HS-27A (cell line): ENCODE measurements at places on chromosomes 16 and 17.

DNA sequence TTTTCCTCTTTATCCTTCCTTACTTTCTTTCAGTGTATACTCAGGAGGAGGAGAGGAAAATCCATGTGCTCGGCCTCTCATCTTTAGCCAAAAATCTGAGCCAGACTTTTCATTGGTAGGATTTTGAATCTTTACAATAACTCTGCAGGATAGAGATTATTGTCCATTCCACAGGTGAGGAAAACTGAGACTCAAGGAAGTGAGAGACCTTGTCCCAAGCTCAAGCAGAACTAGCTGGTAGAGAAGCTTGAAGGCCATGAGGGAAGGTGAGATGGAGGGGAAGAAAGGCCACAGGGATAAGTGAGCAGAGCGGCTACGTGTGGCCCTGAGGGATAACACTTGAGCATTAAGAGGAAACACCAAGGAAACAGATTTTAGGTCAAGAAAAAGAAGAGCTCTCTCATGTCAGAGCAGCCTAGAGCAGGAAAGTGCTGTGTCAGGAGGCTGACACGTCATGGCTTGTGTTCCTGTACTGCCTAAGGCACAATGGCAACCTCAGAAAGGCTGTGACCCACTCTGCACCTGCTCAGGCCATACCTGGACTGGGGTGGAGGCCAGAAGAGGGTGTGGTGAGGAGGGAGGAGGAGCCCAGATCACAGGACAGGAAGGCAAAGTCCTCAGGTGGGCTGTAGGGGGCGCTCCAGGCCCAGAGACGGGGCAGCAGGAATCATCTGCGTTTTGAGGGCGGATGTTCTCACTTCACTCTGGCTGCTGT lies 11.9 kb downstream of the MT4 start:
- no peak for DNase-seq

DNA sequence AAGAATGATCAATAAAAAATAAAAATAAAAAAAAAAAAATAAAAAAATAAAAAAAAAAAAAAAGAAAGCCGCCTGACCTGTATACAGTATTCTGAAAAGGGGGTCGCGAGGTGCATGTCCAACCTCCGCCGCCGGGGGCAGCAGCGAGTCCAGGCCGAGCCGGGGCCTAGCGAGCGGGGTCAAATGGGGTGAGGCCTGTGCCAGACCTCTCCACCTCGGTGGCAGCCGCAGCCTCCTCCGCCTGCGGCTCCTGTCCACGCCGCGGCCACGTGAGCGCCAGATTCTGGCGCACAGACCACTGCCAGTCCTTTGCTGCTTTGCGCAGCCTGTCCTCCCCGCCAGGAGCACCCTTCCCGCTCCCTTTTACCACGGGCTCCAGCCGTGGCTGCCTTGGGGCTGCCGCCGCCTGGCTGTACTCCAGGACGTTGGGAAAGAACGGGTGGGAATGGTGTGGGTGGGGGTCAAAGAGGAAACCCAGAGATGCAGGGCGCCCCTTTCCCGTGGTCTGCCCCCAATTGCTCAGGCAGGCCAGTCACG lies 2.4 kb upstream of the BCKDK start:
- DNase-seq, result no peak

DNA sequence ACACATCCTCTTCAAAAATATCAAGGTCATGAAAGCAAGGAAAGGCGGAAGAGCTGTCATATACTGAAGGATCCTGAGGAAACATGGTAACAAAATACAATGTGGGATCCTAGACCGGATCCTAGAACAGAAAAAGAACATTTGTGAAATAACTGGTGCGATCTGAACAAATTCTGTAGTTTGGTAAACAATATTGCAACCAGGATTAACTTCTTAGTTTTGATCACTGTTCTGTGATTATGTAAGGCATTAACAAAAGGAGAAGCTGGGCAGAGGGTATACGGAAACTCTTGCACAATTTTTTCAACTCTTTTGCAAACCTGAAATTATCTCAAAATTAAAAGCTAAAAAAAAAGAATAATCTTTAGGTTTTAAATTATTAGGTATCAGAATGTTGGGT lies 109.7 kb downstream of the TRIM37 start:
- no peak for DNase-seq

GRCh38 chr17:17682737-17683680 lies 1.8 kb downstream of the RAI1 start:
- no peak for DNase-seq

DNA sequence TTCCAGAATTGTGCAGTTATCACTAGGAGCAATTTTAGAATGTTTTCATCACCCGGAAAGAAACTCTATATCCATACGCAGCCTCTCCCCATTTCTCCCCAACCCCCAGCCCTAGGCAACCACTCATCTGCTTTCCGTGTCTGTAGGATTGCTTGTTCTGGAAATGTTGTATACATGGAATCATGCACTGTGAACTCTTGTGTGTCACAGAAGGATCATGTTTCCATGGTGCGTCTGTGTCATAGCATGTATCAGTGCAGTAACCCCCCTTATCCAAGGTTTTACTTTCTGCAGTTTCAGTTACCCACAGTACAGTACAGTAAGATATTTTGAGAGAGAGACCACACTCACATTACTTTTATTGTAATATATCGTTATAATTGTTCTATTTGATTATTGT lies 299.4 kb downstream of the CPPED1 start:
- no peak for DNase-seq

GRCh38 chr17:5592382-5592781 lies 8.1 kb upstream of the NLRP1 start:
- DNase-seq, result no peak

- no peak for DNase-seq
Measured at GRCh38 chr16:85699628-85700027, 10.9 kb upstream of the GINS2 start.

DNA sequence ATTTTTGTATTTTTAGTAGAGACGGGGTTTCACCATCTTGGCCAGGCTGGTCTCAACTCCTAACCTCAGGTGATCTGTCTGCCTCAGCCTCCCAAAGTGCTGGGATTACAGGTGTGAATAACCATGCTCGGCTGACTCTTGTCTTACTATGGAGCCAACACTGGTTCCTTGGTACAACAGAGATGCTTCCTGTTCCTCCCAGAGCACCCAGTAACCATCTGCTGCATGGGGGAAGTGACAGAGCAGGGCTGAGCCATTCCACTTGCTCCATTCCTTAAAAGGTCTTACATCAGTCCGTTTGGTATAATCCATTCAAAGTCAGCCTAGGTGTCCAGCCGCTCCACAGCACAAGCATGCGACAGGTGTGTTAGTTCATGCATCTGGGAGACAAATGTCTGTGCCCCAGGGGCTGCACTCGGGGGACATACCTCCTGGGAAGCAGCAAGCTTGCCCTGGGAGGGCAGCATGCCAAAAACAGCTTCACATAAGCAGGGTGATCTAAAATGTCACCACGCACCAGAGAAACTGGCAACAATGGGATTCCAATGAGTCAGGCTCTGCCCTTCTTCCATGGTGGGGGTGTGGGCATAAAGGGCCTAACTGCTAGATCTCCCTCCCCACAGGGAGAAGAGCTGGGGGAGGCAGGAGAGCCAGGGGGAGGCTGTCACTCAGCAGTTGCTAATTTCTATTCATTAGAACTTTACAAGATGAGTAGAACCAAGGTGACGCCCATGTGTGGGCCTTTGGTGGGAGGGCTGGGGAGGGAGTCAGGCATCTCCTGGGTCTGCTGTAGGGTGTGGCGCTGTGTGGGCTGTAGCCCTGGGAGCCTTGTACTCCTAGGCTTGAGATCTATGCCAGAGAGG lies 35.5 kb downstream of the PIPOX start:
- DNase-seq, result peak; percentile 1

- DNase-seq, result no peak
Measured at GRCh38 chr16:84042879-84043485, 387 bp upstream of the SLC38A8 start.

- no peak for DNase-seq
Measured at GRCh38 chr17:42865638-42866094, 14.7 kb downstream of the AOC3 start.

GRCh38 chr17:19703106-19703827 lies 13.1 kb downstream of the SLC47A2 start:
- no peak for DNase-seq

- DNase-seq, result no peak
Measured at GRCh38 chr17:12269751-12270150, 249.1 kb downstream of the MAP2K4 start.

- no peak for DNase-seq
Measured at GRCh38 chr17:17514361-17514992, 18.3 kb upstream of the RASD1 start.

- DNase-seq, result no peak
Measured at GRCh38 chr17:40611840-40612474, 35.7 kb downstream of the SMARCE1 start.

DNA sequence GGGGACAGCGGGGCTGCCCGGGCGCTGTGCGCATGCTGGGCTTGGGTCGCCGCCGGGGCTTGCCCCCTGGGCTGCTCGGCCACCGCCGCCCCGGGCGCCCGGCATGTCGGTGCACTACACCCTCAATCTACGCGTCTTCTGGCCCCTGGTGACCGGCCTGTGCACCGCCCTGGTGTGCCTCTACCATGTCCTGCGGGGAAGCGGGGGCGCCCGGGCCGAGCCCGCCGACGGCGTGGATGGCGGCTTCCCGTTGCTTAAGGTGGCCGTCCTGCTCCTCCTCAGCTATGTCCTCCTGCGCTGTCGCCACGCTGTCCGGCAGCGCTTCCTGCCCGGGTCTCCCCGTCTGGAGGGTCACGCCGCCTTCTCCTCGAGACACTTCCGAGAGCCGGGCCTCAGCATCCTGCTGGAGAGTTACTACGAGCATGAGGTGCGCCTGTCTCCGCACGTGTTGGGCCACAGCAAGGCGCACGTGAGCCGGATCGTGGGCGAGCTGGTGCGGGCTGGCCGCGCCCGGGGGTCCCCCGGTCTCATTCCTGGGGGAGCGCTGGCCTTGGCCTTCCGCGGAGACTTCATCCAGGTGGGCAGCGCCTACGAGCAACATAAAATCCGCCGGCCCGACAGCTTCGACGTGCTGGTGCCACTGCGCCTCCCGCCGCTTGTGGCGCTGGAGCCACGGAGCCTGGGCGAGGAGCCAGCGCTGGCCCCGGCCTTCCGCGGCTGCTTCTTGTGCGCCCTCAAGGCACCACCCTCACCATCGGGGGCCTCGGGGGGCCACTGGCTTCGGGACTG lies 789 bp downstream of the ITPRIPL2 start:
- no peak for DNase-seq

- DNase-seq, result no peak
Measured at GRCh38 chr16:66045626-66046025, 320.9 kb upstream of the CDH5 start.

GRCh38 chr16:27232061-27232900 lies 29.0 kb downstream of the KDM8 start:
- DNase-seq, result no peak

DNA sequence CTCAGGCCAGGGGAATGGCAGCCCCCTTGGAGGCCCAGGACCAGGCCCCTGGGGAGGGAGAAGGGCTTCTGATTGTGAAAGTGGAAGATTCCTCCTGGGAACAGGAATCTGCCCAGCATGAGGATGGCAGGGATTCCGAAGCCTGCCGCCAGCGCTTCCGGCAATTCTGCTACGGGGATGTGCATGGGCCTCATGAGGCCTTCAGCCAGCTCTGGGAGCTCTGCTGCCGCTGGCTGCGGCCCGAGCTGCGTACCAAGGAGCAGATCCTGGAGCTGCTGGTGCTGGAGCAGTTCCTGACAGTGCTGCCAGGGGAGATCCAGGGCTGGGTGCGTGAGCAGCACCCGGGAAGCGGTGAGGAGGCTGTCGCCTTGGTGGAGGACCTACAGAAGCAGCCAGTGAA lies 2.4 kb downstream of the ZNF213 start:
- no peak for DNase-seq

DNA sequence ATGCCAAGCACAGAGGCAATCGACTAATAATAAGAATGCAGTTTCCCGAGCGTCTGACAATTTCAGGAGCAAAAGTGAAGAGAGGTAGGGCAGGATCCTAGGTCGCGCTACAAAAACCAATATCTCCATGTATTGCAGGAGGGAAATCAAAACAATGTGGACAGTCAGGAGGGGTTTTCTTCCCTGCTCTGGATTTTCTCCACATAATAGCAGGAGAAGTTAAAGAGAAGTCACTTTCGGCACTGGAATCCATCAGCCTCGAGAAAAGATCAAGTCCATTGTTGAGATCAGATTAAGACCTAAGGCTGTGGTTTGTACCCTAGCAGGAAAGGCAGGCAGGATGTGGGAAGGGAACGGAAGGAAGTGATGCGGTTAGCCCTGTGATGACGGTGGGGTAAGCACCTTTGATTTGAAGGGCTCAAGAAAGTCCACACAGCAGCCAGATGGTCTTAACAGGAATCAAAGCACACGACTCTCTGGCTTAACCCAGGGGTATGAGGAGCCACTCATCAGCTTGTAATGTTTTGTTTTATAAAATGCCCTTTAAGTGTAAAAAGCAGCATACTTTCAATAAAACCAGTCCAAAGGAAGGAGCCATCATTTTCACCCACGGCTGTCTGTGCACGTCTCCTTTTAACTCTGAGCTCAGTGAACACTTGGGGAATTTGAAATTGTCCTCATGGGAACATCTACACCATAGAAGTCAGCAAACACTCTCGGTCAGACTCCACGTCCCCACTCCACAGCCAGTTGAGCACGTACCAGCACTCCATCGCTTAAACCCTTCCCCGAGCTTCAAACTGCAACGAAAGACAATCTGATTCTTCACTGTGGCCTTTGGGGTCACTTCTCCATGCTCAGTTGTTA lies 15.8 kb upstream of the AKTIP start:
- DNase-seq, result no peak

DNA sequence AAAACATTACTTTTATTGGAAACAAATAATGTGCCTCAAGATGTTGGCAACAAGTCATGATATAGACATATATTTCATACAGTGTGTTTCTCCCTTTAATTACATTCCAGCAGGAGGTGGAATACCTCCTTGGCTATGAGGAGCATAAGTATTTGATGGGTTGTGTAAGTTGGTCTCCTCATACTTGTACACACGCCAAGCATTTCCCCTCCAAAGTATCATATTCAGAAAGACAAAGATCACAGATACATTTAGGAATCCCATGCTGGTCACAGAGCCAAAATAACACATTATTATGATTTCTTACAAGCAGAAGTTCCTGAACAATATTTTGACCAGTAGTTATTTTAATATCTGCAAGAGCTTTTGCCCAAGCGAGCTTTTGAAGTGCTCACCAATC lies 57.8 kb downstream of the WSB1 start:
- no peak for DNase-seq

GRCh38 chr17:44297975-44298374 lies 10.4 kb upstream of the RUNDC3A start:
- no peak for DNase-seq

- no peak for DNase-seq
Measured at GRCh38 chr17:633641-634101, 81.0 kb downstream of the VPS53 start.

DNA sequence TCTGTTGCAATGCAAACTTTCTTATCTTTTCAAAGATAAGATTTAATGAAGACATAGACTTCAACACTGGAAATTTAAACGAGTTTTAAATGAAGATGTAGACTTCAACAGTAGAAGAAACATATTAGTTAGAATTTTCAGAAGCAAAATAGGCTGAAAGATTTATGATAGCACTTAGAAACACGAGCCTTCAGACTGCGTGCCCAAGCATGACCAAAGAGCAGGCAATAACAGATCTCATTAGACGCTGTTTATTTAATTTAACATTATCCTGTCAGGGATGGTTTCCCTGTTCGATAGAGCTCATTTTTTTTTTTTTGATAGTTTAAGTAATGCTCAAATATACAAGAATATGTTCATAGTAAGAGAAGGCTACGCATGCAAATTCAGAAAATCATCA lies 604.7 kb upstream of the SOX9 start:
- DNase-seq, result no peak
